ENCODE measurements at places on chromosomes 16 and 17.
A peak's percentile ranks its signal among the peaks of the same experiment; 100 is the strongest.

DNA sequence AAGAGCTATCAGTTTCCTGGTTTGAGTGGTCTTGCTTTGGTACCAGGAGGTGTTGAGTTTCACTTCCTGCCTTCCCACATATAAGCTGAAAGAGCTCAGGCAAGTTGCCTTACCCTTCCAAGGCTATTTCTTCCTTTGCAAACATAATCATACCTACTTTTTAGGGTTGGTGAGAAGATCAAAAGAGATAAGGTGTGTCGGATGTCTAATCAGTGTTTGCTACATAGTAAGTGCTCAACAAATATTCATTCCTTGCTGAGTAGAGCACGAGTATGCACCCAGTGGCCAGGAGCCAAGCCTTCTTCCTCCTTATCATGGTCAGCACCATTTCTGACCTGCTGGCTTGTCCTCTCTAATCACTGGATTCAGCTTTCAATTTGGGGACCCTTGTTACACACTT is 12.7 kb upstream of the TMEM98 start:
- no peak for DNase-seq

- DNase-seq, result no peak
These were observed 20.5 kb upstream of the PABPN1L start for GRCh38 chr16:88886845-88887521.

- no peak for DNase-seq
These were observed 13.8 kb upstream of the BCAR1 start for GRCh38 chr16:75264999-75265910.

GRCh38 chr16:85270374-85270773 is 158.1 kb upstream of the CIBAR2 start:
- DNase-seq, result peak; percentile 53

GRCh38 chr16:87017371-87018012 is 299.7 kb downstream of the C16orf95 start:
- DNase-seq, result peak; percentile 91

DNA sequence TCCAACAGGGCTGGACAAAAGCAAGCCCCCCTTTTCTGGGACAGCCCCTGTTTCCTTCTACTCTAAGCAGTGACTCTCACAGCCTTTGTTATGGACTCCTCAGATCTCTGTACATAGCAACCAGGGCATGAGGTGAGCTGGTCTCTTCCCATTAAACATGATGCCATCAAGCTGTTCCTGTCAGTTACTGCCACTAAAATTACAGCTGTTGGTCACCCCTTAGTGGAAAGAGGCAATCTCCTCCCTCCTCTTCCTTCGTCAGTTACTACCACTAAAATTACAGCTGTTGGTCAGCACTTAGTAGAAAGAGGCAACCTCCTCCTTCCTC is 95.2 kb upstream of the SMIM36 start:
- no peak for DNase-seq

- DNase-seq, result no peak
These were observed 42.1 kb downstream of the IKZF3 start for GRCh38 chr17:39822051-39822451.

GRCh38 chr16:64975821-64976220 is 146.0 kb downstream of the CDH11 start:
- DNase-seq, result peak; percentile 19

- DNase-seq, result no peak
These were observed 23.0 kb downstream of the HBQ1 start for GRCh38 chr16:203246-203645.

GRCh38 chr17:55926276-55926990 is 175.6 kb downstream of the PCTP start:
- no peak for DNase-seq

DNA sequence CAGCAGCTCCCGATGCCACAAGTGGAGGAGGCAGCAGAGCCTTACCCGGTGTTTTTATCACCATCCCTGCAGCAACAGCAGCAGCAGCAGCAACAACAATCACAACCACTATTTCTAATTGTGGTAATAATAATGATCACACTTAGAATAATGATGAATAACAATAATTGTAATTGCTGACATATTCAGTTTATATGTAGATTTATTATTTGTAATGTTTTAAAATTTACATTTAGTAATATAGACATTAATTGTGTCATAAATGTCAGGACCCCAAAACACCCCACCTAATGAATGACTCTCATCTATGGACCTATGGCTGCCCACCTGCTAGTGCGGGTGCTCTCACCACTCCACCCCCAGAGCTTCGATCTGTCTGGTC is 170.0 kb downstream of the AHSP start:
- no peak for DNase-seq

DNA sequence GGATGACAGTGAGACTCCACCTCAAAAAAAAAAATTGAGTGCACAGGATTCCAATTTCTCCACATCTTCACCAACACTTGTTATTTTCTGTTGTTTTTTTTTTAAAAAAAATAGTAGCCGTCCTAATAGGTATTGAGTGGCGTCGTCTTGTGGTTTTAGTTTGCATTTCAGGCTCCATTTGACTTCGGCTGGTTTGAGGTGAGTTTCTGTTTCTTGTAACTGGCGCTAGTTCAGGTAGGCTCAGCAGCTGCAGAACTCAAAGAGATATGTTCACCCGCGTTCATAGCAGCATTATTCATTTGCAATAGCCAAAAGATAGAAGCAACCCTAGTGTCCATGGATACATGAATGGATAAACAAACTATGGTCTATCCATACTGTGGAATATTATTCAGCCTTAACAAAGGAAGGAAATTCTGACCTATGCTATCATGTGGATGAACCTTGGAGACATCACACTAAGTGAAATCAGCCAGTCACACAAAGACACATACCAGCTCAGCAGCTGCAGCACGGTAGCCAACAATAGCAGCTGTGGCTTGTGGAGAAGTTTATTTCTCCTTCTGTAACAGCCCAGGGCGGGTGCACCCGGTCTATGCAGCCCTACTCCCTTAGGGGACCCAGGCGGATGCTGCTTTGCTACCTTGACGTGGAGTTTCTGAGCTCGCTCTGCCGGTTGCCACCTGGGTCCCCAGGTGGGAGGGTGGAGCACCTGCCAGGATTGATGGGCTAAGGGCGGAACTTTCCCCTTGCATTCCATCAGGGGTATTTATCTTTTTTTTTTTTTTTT is 44.9 kb downstream of the TMEM235 start:
- no peak for DNase-seq

DNA sequence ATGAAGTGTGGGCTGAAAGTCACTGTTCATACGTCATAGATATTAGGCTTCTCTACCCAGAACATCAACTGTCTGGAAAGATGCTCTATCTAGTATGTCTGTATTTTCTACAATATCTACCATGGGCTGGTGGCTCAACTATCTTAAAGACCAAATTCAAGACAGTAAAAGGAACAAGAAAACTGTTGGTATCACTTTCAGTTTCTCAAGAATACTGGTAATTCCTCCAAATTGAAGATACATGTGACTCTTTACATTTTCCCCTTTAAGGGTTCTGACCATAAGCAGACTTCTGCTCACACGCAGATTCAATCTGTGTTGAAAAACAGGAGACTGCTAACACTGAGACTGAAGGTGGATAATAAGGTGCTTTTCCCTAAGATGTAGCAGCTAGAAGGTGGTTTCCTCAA is 24.2 kb downstream of the XPO6 start:
- no peak for DNase-seq

GRCh38 chr17:15908378-15908777 is 36.6 kb upstream of the ADORA2B start:
- DNase-seq, result no peak

GRCh38 chr16:54505549-54506213 is 219.1 kb upstream of the IRX3 start:
- DNase-seq, result no peak

DNA sequence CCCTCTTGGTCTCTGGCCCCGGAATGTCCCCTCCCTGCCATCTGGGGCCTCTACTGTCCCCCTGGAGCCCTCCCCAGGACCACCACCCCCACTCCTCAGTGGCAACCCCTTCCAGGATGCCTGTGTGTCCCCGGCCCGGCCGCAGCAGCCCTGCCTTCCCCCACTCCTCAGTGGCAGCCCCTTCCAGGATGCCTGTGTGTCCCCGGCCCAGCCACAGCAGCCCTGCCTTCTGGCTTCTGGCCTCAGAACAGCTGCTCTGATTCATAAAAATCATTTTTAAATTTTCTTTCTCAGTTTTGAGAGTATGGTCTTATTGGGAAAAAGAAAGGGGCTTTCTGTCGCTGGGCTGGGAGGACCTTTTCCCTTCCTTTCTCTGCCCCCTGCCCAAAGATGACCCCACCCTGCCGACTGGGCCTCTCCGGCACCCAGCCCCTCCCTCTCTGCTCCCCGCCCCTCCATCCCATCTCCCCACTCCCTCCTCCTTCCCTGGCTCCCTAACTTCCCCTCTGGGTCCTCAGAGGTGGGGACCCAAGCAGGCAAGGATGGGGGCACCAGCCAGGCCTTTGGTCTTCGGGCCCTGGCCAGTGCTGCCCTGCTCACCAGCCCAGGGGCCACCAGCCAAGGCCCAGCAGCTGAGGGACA is 40.5 kb downstream of the BAHCC1 start:
- DNase-seq, result no peak

DNA sequence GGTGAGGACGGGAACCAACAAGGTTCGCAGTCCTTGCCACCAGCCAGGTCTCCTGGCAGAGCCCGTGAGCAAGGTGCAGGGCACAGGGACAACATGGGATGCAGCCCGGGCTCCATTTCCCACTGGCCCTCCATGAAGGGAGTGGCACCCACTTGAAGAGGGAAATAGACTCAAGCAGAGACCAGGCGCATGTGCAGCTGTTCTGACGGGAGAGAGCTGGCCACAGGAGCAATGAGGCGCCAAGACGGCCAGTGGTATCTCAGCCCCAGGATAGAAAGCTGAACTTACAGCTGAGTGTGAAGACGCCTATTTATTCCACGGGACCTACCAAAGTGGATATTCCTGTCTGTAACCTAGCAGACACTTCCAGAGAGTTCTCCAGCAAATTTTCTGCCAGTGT is 8.2 kb upstream of the FOXJ1 start:
- DNase-seq, result no peak

DNA sequence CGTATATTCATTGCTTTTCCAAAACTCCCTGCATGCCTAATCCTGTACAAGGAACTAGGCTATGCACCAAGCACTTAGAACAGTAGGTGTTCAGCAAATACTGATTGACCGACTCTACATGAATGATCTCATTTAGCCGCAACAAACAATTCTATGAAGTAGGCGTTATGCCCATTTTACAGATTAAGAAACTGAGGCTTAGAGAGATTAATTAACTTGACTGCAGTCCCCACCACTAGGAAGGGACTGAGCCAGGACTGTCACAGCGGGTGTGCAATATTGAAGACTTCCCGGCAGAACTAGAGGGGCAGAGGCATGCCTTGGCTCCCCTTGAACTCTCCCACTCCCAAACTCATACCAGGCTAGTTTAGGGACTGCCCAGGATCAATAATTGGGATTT is 10.5 kb upstream of the N4BP1 start:
- DNase-seq, result no peak

GRCh38 chr17:28574526-28574925 is 2.2 kb downstream of the ALDOC start:
- no peak for DNase-seq

DNA sequence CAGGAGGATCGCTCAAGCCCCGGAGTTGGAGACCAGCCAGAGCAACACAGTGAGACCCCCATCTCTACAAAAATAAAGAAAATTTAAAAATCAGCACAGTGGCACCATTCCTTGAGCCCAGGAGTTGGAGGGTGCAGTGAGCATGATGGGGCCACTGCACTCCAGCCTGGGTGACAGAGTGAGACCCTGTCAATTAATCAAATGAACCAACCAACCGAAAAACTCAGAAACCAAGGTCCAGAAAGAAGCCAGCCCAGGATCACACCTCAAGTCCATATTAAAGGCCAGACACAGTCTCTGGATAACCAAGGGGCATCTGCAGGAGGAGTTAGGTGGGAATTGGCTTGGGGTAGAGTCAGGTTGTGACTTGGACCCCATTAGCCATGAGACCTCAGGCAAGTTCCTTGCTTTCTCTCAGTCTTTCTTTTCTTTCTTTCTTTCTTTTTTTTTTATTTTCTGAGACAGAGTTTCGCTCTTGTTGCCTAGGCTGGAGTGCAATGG is 2.4 kb downstream of the HSD17B1 start:
- no peak for DNase-seq

DNA sequence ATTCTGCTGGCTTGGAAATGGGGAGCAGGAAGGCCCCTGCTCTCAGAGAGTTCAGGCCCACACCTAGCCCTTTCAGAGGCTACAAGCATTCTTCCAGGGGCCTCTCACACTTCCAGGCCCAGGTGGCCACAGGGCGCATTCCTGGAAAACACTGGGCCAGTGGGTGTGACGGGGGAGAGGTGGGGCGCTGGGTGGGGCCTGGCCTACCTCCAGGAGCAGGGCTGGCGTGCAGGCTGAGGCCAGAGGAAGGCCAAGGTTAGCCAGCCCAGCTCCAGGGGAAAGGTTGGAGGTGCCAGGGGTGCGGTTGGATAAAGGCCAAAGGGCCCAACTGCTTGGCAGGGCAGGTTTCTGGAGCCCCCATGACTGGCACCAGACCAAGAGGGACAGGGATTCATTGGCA is 198.2 kb downstream of the MAF start:
- no peak for DNase-seq

- DNase-seq, result no peak
These were observed 22.3 kb upstream of the SMG1 start for GRCh38 chr16:18948372-18949020.

- peak; percentile 70 for DNase-seq
These were observed 53.3 kb upstream of the BCAR1 start for GRCh38 chr16:75304521-75305363.

GRCh38 chr16:24568392-24568791 is 29.0 kb downstream of the RBBP6 start:
- peak; percentile 30 for DNase-seq

DNA sequence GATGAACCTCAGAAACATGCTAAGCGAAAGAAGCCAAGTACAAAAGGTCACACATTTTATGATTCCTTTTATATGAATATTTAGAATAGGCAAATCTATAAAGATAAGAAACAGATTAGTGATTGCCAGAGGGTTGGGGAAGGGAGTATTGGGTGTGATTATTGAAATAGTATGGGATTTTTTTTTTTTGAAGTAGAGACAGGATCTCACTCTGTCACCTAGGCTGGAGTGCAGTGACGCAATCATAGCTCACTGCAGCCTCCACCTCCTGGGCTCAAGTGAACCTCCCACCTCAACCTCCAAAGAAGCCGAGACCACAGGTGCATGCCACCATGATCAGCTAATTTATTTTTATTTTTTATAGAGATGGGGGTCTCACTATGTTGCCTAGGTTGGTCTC is 35.7 kb downstream of the MEOX1 start:
- DNase-seq, result no peak

DNA sequence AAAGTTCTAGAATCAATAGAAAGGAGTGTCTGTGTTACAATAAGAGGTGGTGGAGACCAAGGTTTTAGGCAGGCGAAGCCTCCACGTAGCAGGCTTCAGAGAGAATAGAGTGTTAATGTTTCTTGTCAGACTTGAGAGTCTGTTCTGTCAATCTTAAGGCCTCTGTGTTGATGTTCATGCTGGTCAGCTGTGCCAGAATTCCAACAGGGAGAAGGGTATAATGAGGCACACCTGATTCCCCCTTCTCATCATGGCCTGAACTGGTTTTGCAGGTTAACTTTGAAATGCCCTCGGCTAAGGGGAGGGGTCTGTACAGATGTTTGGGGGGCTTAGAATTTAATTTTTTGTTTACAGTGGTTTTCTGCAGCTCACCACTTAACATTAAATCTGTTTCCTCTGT is 46.0 kb downstream of the RNF112 start:
- DNase-seq, result no peak

GRCh38 chr16:63596716-63597115 is 1525.1 kb downstream of the CDH11 start:
- DNase-seq, result no peak
